ENCODE measurements at places on chromosomes 3 and 15. TPM values are rescaled to one million over a fixed set of nuclear protein-coding genes. Genes with fewer than 3 reads are reported as not detected.

Gene CTDSPL
- 53.0 TPM for total RNA-seq

Gene SH3BP5
- total RNA-seq, result 88.2 TPM

Gene MCTP2
- 0.53 TPM for total RNA-seq

Gene ADGRG7
- total RNA-seq, result not detected

Gene DNAJC19
- 42.6 TPM for total RNA-seq

Gene FRMD4B
- total RNA-seq, result 146 TPM

Gene ZSCAN29
- 24.3 TPM for total RNA-seq

Gene RTP4
- not detected for total RNA-seq

Gene C3orf38
- total RNA-seq, result 31.2 TPM

Gene ERC2
- total RNA-seq, result 2.8 TPM

Gene ECE2
- not detected for total RNA-seq

Gene CCDC33
- total RNA-seq, result not detected

Gene PRSS50
- total RNA-seq, result not detected

Gene SLC12A1
- not detected for total RNA-seq

Gene GOLGA8T
- total RNA-seq, result not detected

Gene MELTF
- 7.4 TPM for total RNA-seq

Gene ZDHHC23
- total RNA-seq, result 6.8 TPM

Gene PPP1R14D
- total RNA-seq, result not detected

Gene SST
- not detected for total RNA-seq

Gene DAZL
- not detected for total RNA-seq

Measured in thoracic aorta endothelial cell (primary cell).